ENCODE measurements at places on chromosomes 3 and 15.

DNA sequence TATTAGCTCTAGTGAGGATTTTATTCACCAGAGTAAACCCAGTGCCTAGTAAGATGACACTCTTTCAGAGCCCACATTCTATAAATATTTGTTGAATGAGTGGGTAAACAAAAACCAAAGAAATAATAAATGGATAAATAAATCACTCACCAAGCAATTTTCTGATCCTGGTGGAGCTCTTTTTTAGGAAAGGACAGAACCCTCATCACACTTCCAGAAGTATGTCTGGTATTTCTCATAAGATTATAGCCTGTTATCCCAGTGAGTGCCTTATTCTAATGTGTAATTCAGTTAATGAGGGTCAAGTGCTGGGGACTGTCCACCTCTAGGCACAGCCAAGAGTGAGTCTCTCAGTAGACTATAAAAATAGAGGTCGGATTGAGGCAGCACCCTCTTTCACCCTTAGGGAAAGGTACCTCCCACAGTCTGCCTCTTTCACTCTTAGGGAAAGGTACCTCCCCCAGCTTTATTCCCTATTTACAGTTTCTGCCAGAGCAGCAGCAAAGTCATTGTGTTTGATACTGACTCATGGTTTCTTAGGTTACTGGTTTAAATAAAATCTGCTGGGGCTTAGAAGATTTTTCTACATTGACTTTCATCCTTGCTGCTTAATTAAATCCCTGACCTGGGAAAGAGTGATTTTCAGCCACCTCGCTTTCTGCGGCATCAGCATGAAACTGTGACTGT lies 145.0 kb downstream of the STAC start:
- no peak for DNase-seq

DNA sequence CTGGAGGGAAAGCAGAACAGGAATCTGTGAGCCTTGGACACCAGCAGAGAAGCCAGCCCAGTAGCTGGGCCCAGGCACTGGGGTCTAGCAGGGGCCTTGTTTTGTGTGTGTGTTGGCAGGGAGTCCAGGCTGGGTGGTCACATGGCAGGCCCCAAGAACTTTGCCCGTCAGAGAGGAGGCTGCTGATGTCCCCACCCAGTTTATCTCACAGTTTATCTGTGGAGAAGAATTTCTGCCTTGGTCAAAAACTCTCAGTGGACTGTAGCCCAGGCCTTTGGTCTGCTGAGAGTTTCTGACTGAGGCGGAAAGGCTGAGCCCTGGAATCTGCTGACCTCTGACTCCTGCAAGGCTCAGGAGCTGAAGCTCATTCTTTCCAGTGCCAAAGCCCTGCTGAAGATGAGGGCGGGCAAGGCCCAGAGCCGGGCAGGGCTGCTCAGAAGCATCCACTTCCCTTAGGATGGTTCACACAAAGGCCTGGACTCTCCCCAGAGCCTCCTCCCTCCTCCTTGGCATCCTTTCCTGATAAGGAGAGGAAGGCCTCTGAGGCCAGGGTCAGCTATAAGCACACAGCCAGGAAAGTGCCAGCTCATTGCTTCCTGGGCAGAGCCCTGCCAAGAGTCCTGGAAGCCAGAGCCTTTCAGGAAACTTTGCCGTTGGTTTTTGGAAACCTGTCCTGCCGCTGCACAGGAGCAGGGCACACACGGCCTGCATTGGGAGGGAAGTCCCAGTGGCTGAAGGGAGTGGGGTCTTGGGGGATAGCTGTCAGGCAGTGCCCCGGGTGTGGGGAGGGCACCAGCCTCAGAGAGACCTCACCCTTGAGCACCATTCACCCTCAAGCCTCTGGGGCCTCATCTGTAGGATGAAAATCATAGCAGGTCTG lies 37.2 kb upstream of the SLCO2A1 start:
- DNase-seq: no peak

- no peak for DNase-seq
Measured at GRCh38 chr3:50660386-50660785, 14.3 kb upstream of the DOCK3 start.

DNA sequence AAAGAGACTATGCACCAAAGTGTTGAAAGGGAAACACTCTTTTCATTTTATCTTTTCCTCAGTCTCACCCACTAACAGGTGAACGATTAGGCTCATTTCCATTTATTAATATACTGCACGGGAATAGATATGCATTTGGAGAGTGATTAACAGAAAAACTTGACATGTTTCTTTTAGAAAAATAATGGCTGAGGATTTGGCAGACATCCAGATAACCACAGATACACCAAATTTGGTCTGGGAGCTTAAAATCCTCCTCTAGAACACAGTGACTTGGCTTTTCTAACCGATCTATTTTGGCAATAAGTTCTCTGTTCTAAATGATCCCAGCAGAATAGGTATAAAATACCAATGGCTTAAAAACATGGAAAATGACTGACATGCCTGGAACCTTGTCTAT lies 459.3 kb upstream of the SGO1 start:
- no peak for DNase-seq

DNA sequence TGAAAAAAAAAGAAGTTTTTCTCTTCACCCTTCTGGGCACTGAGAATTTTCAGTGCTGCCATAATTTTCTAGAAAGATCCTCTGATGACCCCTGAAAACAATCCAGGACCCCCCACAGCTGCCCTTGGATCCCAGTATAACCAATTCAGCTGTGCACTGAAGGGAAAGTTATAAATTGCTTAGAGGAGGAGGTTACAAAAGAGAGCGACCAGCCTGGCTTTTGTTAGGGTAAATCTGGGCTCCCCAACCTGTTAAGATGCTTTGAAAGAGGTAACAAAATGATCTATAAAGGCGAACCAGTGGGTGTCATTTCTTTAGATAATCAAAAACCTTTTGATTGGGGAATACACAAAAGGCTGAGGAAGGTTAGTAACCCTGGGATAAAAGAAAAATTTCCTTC lies 407.9 kb upstream of the ATP11B start:
- no peak for DNase-seq

DNA sequence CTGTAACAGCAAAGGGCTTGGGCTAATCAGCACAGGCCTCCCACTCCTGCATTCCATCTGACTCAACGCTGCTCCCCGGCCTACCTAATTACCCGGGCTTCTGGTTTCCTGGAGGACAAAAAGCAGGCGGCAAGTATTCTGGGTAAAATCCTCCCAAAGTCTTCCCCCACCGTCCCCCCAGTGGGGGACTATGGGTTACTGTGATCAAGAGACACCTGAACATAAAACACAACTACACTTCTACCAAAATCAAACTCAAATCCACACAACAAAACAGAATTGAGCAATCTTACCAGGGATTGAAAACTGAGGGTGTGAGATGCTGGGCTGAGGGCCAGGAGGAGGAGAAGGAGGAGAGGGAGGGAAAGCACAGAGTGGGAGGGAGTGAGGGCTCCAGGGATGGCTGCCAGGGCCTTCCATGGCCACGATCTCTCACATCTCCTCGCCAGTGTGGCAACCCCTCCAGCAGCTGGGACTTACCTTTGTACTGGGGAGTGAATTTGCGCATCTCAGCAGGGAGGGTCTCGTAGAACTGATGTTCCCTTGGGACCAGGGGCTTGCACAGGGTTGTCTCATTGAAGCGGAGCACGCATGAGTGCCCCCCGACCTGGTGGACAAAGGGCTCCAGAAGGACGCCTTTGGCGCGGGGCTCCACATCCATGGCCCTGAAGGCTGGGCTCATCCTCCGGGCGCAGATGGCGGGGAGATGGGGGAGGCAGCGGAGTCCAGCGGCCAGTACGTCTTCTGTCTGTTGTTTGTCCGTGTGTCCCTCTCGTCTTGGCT lies 9.1 kb upstream of the NCKIPSD start:
- no peak for DNase-seq

GRCh38 chr15:56327721-56328502 lies 37.3 kb upstream of the TEX9 start:
- no peak for DNase-seq

- no peak for DNase-seq
Measured at GRCh38 chr15:66880380-66881155, 178.5 kb downstream of the SMAD6 start.

- DNase-seq: peak; percentile 46
Measured at GRCh38 chr3:115986555-115987207, 363.4 kb downstream of the GAP43 start.

GRCh38 chr3:122299215-122299614 lies 25.8 kb upstream of the CSTA start:
- no peak for DNase-seq

- DNase-seq: no peak
Measured at GRCh38 chr3:98555025-98555379, 23.2 kb downstream of the GPR15 start.

GRCh38 chr3:46662771-46663551 lies 30.5 kb downstream of the ALS2CL start:
- DNase-seq: no peak

DNA sequence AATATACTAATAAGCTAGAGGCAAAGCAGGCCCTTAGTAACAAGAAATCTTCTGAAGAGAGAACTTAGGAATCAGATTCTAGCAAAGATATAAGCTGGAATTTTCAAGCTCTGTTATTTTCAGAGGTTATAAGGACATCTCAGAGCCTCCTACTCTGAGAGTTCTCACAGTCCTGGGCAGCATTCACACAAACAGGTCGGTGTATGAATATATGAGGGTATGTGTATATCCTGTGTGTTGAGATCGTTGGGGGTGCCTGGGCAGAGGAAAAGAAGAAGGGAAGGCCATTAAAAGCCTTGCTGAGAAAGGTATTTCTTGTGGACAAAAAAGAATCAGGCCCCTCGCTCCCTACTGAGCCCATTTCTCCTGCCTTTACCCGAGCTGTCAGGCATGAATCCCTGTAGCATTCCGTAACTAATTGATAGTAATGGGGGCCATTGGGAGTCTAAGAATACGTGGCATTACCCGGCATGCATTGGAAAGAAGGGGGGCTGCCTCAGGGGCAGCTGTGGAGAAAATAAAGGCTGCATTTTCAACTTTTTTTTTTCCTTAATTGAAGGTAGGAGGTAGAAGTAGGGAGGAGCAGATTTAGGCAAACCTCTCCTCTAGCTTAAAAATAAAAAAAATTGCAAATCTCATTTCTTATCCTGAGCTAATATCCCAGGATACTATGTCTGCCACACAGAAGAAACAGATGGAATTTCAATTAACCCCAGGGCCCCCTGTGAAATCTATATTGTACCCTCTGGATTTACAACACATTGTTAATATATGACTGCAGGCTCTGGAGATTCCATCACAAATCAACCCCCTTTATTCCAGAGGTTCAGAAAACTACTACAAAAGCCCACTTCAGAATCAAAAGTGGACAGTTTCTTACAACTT lies 103.8 kb downstream of the GTPBP8 start:
- DNase-seq: no peak

- DNase-seq: no peak
Measured at GRCh38 chr15:23472678-23473077, 25.6 kb upstream of the GOLGA6L2 start.

DNA sequence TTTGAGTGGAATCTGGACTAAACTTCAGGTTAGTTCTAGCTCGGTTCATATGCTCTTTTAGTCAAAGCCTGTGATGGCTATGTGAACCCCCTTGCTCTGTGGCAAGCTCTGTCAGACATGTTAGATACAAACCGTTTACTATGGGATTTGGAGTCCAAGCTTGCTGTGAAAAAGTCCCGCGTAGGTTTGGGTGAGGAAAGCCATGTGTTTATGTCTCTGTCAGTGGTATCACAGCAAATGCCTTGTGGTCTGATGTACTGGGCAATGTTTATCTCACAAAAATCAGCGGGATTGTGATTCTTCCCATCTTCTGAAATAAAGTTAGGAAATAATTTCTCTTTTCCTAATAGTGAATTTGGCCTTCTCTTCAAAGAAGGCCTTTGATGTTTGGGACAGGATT lies 5.0 kb downstream of the BOC start:
- no peak for DNase-seq

DNA sequence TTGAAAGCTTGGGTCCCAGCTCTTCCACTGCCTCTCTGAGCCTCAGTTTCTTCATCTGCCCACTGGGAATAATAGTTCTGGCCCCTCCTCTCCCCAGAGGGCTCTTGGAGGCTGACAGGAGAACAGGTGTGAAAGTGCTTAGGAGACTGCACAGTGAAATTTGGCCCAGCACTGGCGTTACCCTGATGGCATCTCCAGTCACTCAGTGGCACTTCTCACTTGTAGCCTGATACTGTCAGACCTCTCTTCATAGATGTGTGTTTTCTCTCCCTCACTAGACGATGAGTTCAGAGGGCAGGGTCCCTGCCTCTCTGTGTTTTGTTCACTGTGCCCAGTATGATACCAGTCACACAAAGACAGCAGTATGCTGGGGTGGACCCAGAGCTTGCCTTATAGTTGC lies 22.2 kb upstream of the IGDCC3 start:
- no peak for DNase-seq

DNA sequence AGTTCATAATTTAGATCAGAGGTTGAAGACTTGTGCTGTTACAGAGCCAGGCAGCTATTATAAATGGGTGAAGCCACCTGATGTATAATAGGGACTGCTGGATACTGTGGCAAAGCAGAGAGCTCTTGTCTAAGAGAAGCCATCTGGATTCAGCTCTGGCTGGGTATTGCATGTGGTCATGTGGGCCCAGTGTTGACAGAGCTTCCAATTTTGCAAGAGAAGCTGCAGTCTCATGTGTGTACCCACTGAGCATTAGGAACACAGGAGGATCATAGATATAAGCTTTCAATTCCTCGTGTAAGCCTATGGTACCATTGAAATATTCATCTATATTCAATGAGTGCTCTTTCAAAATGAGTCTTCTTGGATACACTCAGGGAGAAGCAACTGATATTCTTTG lies 303.9 kb upstream of the SLCO3A1 start:
- no peak for DNase-seq

- no peak for DNase-seq
Measured at GRCh38 chr15:40974879-40975278, 21.6 kb downstream of the CHAC1 start.

DNA sequence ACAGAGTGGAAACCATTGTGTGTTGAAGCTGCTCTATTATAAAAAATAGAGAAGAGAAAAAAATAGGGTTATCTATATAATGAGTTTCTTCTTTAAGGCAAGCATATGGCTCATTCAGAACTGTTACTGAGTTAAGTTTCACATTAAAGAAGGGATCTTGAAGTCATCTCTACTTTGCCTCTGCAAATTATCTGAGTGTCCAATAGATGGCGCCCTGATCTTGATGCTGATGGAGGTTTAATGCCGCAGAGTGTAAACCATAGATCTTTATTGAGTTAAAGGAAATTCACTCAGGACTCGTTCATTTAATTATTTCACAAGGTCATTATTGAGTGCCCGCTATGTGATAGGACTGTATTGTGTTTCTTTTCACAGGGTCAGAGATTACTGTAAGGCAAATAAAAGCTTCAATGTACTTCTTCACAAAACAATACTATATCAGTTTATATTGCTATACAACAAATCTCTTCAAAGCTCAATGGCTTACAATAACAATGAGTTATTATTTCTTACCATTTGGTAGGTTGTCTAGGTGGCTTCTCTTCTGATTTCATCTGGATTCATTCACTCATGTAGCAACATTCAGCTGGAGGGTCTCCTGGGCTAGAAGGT lies 171.4 kb downstream of the NSUN3 start:
- DNase-seq: peak; percentile 16

GRCh38 chr3:122246199-122246598 lies 62.7 kb downstream of the CASR start:
- no peak for DNase-seq

GRCh38 chr3:111801693-111802092 lies 57.4 kb upstream of the PHLDB2 start:
- no peak for DNase-seq

Data from HepG2 (cell line).